ENCODE measurements at places on chromosomes 12 and 14.

DNA sequence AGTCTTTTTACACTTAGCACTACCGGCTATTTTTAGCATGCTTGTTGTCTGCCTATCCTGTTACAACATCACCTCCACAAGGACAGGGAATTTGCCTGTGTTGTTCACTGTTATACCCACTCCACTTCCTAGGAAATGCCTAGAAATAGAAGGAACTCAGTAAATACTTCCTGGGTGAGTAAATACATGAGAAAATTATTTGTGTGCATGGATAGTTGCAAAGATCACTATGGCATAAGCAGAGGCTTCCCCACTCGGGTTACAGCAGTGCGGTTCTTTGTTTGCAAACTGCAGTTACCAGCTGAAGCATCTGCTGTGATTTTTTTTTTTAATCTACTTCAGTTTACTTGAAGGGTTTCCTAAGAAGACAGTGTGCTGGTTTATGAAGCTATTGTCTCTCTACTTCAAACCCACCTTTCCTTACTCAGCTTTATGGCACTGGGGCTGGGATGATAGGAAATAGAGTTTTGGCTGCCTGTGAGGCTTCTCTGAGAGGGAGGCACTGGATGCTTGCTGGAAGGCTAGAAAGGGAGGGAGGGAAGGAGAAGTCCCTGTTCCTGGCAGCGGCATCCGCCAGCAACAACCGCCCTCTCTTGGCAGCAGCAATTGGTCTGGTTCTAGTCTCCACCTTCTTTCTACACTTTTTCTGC is 29.0 kb downstream of the PDE6H start:
- DNase-seq: no peak

- DNase-seq: no peak
Observed at GRCh38 chr14:80456209-80456608, 244.9 kb upstream of the DIO2 start.

DNA sequence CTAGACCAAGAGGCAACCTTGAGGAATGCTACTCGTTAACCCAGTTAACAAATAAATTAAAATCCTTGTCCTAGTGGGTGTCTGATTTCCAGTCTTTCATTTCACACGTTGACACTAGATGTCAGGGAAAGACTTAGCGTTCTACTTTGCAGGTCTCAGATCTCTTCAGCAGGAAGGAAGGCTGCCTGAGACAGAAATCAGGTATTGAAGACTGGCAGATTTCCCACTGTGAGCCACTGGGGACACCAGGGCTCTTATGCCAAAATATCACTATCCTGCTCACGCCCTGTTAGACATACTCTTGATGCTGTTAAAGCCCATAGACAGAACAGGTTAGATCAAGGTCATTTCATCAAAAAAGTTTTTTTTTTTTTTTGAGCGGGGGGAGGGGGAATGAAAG is 33.0 kb downstream of the EMP1 start:
- DNase-seq: no peak

- DNase-seq: no peak
Observed at GRCh38 chr12:128426511-128426910, 159.5 kb downstream of the TMEM132C start.

- peak; percentile 17 for DNase-seq
Observed at GRCh38 chr14:74922752-74923401, at the start of gene RPS6KL1. TSS of gene RPS6KL1 (minus strand) at chr14:74923260. CDS start at chr14:74921541, 1,719 bp downstream.

DNA sequence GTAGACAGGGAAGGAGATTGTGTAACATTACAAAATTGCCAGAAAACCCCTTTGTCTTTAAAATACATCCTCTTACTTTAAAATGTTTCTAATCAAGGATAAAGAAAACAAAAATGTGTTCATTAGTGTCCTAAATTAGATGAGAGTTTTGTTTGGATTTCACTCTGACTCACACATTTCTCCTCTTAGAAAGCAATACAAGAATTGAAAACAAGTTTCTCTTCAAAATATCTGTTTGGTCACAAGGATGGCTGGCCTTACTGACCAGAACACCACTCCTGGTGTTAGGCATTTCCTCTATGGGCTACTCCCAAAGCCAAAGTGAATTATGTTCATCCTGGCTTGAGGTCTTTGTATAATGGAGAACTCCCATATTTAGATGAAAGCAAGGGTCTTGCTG is 6.4 kb downstream of the GUCY2C start:
- no peak for DNase-seq

DNA sequence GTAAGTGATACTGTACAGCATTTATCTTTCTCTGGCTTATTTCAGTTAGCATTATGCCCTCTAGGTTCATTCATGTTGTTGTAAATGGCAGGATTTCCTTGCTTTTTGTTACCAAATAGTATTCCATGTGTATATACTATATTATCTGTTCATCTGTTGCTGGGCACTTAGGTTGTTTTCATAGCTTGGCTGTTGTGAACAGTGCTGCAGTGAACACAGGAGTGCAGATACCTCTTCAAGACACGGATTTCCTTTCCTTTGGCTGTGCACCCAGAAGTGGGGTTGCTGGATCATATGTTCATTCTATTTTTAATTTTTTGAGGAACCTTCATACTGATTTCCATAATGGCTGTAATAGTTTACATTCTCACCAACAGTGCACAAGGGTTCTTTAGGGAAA is 21.5 kb downstream of the EP400 start:
- no peak for DNase-seq

GRCh38 chr14:89509891-89510290 is 92.9 kb upstream of the FOXN3 start:
- DNase-seq: no peak

- no peak for DNase-seq
Observed at GRCh38 chr14:36315159-36315853, 5.1 kb downstream of the MBIP start.

DNA sequence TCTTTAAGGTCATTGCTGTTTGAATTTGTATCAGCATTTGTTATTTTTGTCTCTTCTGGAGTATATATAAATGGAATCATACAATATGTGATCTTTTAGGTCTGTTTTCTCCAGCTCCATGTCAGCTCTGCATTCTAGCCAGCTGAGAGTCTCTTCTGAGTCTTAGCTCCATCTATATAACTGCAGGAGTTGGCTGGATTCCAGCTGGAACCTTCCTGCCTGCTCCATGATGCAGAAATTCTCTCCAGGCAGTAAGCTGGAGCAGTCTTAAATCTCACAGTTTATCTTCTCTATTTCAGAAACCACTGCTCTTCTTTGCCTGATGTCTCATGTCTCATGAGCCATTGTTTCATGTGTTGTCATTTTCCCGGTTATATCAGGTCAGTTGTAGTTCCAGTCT is 827.6 kb downstream of the NRXN3 start:
- no peak for DNase-seq

DNA sequence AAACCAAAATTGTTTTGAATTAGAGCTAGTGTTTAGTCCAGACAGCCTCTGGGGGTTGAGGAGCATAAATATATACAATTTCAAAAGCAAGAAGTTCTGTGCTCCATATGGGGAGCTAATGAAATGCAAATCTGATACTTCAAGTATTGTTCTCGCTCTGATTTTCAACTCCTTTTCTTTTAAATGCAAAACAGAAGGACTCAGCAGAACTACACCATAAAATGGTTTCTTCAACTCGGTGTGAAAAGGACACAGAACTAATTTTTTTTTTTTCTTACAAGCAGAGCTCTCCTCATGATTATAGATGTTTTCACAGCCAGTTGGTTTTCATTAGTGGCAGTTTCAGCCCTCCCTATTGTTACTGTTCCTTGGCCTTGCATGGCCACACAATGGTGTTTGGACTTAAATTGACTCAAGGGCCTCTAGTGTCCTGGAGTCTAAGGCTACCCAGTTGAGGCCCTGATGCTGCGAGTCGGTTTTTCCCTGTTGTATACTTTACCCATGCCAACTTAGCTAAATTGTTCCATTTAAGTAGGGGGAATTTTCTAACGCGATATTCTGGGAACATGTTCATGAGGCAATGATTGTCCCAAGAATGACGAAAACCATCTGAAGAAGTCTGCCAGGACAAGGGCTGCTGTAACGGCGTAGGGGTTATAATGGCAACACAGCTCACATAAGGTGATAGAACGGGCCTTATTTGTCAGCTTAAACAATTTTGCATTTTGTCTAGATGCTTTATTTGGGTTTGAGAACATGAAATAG is 120.3 kb downstream of the GPR135 start:
- no peak for DNase-seq

- no peak for DNase-seq
Observed at GRCh38 chr12:110658878-110659277, 30.0 kb downstream of the HVCN1 start.

DNA sequence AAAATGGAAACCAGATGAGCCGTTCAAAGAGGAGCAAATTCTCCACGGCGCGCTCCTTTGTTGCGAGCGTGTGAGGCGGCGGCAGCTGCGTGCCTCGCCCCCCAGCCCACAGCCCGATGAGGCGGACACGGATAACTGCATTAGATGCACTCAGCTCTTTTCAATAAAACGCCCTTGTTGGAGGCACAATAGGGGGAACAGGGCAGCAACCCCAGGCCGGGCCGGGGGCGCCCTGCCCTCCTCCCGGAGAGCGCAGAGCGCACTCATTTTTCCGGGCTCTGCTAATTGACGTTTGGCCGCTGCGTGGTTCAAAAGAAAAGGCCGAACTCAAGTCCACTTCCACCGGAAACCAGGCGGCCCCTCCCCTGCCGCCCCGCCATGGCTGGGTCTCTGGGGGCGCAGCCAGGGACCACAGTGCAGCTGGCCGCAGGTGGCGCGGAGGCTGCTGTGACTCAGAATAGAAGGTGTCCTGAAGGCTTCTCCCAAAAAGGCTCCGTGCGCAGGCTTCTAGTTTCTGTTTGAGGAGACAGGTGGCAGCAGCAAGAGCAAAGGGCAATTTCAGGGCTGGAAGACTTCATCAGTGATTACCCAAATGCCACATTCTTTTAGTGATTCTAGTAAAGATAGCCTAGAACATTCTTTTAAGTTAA is 29.0 kb upstream of the SMOC1 start:
- no peak for DNase-seq

DNA sequence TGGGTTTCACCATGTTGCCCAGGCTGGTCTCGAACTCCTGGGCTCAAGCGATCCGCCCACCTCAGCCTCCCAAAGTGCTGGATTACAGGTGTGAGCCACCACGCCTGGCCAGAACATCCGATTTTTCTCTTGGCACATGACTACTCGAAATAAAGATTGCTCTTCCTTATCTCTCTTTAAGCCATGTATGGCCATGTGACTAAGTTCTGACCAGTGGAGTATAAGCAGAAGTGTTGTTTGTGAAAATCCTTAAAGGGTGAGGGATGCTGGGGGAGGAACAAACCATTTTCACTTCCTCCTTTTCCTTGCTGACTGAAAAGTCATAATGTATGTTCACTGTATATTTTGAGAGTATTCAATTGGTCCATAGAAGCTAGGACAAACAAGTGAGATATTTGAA is 50.7 kb upstream of the ATF7IP start:
- no peak for DNase-seq

GRCh38 chr14:71183876-71184689 is 276.8 kb downstream of the PCNX1 start:
- DNase-seq: no peak

DNA sequence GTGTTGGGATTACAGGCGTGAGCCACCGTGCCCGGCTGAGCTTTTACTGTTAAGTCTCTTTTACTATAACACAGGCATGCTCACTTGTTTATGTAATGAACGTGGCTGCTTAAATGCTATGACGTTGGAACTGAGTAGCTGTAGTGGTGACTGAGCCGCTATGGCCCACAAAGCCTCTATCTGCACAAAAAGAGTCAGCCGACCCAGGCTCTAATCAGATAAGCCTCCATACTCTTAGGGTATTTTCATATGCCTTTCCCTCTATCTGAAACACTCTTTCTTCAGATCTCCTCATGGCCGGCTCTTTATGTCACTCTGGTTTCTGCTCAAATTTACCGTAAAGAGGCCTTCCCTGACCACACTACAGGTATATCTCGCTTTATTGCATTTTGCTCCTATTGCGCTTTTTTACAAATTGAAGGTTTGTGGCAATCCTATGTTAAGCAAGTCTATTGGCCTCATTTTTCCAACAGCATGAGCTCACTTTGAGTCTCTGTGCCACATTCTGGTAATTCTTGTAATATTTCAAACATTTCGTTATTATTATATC is 8.0 kb downstream of the SLC2A14 start:
- no peak for DNase-seq

- DNase-seq: no peak
Observed at GRCh38 chr12:113062502-113063395, 6.2 kb downstream of the DTX1 start.

- no peak for DNase-seq
Observed at GRCh38 chr12:81080431-81080983, 2.6 kb downstream of the ACSS3 start.

DNA sequence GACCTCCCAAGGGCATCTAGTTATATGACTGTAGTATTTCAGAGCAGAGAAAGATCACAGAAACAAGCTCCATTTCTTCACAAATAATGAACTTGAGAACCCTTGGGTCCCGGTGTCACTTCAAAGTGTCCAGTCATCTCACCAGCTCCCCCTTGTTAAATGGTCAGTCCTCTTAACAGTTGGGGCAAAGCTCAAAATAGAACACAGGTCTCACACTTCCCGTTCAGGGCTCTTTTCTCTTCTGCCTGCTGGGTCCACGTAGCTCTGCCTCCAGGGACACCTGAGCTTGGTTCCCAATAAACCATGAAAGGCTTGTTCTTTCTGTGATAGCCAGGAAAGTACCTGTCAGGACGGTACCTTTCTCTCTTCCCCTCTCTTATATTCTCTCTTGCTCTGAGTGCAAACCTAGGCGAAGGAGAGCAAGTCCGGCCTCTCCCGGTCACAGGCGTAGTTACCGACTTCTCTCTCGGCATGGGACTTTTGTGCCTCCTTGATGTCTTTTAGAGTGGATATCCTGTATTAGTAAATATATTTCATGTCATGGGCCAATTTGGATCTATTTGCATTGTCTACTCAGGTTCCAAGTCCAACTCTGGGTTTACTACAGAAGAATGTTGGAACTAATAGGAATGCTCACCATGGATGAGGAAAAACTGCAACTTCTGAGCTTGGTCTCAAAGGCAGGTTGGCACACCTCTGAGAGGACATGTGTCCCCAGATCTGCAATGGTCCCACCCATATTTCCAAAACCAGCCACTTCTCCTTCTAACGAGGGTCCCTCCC is 118.8 kb upstream of the PARP11 start:
- no peak for DNase-seq

GRCh38 chr14:92573761-92574498 is 60.3 kb downstream of the RIN3 start:
- DNase-seq: no peak

- DNase-seq: no peak
Observed at GRCh38 chr12:57216921-57217879, 606 bp downstream of the NXPH4 start.

DNA sequence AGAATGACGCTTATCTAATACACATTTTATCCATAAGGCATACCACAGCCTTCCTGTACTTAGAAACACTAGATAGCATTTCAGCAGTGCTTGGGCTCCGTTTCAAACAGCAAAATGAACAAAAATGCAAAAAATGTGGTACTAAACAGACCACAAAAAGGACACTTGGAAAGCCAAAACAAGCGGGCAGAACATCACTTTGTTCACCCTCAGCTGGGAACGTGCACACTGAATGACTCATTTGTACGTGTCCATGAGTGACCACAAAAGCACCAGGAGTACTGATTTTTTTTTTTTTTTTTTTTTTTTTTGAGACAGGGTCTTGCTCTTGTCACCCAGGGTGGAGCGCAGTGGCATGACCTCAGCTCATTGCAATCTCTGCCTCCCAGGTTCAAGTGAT is 8.9 kb upstream of the FOXN3 start:
- DNase-seq: no peak

All from stimulated activated CD4-positive, alpha-beta T cell treated with anti-CD3 and anti-CD28 coated beads, TNF-alpha, amount 100 ng/mL, for 4 hours (primary cell).